Colonic mucosa (tissue), 4 donors: ENCODE measurements at places on chromosomes 11 and 22. TPM values are rescaled to one million over a fixed set of nuclear protein-coding genes. Genes with fewer than 3 reads are reported as not detected.

GRCh38 chr22:17313626-17314025, 55.6 kb upstream of the CECR2 start:
- DNase-seq: no peak

DNA sequence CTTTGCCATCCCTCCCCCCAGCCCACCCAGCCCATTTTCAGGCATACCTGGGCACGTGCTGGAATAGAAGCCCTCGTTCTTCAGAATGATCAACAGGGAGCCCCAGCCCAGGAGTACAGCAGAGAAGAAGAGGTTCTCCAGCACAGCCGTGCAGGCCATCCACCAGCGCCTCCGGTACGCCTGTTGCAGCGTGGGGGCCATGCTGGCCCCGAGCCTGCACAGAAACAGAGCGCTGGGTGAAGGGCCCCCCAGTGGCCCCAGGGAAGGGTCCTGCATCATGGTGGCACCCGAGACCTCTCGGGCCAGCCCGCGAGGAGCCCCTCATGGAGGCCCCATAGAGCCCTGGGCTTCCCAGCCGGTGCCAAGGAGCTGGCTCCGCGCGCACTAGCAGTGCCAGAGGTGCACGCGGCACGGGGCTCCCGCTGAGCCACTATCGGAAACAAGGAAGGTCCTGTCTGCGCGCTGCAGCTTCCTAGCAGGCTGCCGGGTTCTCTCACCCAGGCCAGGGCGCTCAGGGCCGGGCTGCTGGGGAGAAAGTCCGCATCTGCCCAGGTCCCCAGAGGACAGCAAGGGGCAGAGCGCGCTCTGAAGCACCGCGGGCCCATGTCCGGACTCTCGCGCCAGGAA, 1.5 kb downstream of the SLC43A1 start:
- peak; percentile 58 for DNase-seq

DNA sequence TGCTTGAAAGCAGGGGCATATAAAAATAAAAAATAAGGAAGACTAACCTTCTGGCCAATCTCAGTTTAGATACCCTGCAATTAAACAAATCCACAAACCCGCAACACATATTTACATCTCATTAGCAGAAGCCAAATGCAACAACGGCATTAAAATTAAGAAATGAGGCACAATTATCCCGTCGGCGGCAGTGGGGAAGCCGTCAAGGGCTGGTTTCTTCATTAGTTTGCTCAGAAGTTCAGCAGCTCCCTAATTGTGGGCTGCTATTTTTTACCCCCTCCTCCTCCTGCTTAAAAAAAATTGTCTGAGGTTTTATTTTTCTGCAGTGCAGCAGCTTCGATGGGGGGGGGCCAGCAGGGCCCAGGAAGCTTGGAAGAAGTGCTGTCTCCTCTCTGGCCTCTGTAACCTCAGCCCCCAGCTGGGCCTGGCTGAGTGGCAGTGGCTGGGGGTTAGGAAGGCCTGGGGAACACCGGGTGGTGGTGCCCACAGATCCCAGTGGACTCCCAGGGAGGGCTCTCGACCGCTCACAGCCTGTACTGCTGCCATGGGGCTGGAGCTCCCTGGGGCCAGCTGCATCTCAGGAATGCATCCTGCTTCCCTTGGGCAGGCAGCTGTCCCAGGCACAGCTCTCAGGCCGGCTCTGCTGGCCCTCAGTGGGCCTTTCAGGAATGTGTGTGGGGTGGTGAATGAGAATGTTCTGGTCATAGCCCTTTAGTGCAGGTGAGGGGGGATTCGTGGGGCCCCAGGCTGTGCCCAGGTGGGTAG, 148.7 kb upstream of the B3GAT1 start:
- DNase-seq: no peak

DNA sequence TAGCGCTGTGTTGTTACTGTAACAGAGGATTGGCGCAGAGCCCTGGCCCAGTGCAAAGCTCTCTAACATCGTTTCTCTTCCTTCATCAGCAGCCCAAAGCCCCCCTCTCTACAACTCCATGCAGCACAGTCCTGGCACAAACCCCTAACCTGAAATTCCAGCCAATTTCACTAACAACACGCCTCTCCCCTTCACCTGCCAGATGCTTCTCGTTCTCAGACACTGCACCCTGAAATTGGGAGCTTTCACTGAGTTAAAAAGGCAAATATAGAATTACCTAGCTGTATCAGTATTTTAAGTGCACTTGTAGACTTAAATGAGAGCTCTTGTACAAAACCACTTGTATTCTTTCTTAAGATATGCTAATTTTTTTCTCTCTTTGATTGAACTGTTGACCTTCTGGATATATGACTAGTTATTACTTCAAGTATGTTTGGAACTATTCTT, 16.3 kb downstream of the GRAP2 start:
- no peak for DNase-seq

DNA sequence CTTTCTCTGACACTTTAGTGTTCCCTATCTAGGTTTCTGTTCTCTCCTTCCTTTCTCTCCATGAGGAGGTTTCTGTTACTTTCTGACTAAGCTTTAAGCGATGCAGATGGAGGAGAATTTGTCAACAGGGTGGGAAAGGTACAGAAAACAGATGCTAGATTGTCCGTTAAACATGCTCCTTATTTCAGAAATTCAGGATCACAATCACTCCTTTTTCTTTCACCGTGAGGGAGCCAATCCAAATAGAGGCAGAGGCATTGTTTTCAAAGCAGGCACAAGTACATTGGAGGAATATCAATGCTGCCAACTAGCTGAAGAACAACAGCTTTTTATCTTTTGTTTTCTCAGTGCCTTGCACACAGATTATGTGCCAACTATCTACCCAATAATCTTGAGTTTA, 215.7 kb upstream of the FOLH1 start:
- DNase-seq: no peak

- DNase-seq: no peak
Observed at GRCh38 chr11:70040869-70041501, 37.1 kb upstream of the ANO1 start.

DNA sequence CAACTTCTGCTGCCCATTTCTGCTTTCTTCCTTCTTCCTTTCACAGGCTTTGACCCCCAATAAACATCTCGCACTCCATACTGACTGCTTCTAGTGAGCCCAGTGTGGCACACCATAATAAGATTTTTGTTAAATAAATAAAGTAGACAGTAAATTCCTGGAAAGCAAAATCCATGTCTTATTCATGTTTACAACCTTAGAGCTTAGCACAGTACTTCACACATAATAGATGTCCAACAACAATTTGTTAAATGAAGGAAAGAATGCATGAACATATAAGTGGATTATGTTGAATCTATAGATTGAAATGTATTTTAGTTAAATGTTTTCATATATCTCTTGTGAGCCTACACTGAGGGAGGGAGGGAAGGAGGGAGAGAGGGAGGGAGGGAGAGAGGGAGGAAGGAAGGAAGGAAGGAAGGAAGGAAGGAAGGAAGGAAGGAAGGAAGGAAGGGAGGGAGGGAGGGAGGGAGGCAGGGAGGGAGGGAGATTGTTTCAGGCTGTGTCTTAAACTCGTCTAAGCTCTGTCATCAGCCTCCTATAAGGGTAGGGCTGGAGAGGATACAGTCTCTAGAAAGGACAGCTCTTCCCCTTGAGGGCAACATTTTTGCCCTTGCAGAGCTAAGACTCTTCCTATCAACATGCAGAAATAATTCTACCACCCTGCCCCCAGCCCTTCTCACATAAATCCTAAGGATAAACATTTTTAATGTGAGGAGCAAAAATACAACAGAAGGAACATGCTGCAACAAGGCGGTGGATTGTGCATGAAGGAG, 168.1 kb downstream of the BARX2 start:
- no peak for DNase-seq

- DNase-seq: no peak
Observed at GRCh38 chr11:60937144-60937527, 12.9 kb downstream of the TMEM132A start.

DNA sequence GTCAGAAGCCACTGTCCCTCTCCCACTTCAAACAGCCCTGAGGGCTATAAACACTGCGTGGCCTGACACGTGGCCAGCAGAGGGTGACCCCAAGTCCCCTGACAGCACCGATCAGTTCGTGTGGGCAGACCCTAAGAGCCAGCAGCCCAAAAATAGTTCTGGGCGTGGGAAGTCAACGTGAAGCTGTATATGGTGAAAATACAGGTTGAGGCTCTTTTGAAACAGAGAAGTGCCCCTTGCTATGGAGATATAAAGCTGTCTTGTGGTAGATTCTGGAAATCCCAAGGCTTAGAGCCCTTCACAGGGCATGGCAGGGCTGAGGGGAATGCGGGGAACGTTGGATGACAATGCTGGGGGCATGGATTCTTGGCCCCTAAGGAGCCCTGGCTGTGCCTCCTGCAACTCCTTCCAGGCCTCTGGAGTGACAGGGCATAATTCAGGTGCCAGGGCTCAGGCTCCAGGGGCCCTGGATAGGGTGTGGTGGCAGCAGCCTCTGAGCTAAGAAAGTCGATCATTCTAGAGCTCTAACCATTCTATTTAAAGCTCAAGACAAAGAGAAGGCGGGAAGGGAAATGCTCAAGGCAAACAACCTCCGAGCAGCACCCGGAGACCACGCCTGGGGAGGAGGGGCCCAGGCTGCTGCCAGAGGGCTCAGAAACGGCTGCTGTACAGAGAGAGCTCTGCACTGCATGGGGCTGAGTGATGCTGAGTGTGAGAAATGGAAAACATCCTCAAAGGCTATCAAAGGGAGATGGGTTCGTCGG, 60.4 kb upstream of the CD5 start:
- DNase-seq: peak; percentile 44

DNA sequence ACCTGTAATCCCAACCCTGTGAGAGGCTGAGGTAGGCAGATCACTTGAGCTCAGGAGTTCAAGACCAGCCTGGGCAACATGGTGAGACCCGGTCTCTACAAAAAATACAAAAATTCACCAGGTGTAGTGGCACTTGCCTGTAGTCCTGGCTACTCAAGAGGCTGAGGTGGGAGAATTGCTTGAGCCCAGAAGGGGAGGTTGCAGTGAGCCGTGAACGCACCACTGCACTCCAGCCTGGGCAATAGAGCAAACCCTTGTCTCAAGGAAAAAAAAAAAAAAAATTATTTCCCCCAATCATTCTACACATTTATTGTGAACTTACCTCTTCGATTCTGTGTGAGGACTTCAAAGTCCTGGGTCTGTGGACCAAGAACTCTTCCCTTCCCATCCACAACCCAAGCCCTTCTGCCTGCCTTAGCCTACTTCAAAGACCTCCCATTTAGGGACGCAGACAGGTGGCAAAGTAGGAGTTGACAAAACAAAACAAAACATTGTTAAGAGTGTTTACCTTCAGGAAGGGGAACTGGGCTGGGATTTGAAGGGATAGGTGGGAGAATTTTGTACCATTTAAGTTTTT, 3.8 kb upstream of the WEE1 start:
- no peak for DNase-seq

- peak; percentile 24 for DNase-seq
Observed at GRCh38 chr11:65852508-65853245, 5.3 kb downstream of the CFL1 start.

DNA sequence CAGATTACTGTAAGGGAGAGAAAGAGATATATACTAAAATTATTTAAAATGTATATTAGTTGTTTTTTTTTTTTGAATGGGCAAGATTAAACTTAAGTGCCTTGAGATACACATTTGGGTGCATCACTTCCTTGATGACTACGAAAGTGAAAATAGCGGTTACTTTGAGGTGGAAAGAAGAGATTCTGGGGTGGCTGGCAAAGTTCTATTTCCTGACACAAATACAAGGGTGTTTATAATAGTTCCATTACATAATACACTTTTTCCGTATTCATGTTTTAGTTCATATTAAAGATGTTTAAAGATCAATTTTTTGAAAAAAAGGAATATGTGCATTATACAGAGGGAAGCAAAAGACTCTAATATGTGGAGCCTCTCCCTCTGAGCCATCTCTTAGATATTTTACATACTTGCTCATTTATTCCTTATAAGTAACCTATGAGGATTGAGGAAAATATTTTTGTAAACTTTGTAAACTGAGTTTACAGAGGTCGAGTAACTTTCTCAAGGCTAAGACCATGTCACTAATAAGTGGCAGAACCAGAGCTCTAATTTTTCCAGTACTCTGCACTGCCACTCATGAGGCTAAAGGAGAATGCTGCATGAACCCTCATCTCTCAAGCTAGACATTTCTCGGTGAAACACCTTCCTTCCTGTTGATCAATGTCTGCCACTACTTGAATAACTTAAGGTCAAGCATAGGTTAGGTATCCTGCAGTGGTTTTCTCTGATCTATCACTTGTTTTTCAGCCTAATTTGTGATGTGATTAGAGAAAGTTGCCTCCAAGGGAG, 58.6 kb downstream of the DDIAS start:
- no peak for DNase-seq

GRCh38 chr11:126061707-126062678, 673 bp downstream of the CDON start:
- DNase-seq: peak; percentile 35

- no peak for DNase-seq
Observed at GRCh38 chr11:62774407-62774806, 3.2 kb downstream of the TAF6L start.

- DNase-seq: no peak
Observed at GRCh38 chr11:45208135-45208534, 61.7 kb downstream of the PRDM11 start.

DNA sequence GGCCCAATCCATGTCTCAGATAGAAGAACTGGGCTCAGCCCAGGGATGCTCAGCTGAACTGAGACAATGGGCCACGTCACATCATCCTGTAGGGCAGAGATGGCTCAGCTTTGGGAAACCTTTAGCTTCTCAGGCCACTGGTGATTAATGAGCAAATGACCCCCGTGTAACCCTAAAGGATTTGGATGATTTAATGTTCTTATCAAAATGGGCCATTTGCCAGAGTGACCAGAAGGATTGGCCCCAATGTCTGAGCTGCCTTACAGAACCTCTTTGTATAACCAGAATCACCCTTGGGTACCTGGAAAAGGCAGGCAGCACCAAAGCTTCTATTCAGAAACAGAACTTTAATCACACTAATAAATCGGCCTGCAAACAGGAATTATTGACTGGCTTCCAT, 73.7 kb downstream of the ABTB2 start:
- DNase-seq: no peak

- peak; percentile 45 for DNase-seq
Observed at GRCh38 chr22:21972293-21972779, 10.3 kb downstream of the TOP3B start.

- DNase-seq: no peak
Observed at GRCh38 chr11:69058511-69059270, 10.0 kb downstream of the TPCN2 start.

DNA sequence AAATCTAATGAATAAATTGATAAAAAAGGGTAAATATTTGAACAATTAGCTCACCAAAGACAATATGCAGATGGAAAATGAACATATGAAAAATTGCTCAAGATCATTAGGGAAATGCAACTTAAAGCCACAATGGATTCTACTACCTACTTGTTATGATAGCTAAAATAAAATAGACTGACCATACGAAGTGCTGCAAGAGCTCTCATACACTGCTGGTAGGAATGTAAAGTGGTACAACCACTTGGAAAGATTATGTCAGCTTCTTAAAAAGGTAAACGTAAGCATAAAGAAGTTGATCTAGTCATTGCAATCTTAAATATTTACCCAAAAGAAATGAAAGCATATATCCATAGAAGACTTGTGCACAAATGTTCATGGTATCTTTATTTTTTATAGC, 504.2 kb upstream of the ARHGAP42 start:
- no peak for DNase-seq

GRCh38 chr11:65552388-65552951, 5.7 kb downstream of the LTBP3 start:
- DNase-seq: no peak

The TMEM41B gene
- 64.5 TPM for total RNA-seq

The OR8G1 gene
- total RNA-seq: not detected

The MMP27 gene
- total RNA-seq: not detected

The PANX3 gene
- total RNA-seq: not detected

The FAT3 gene
- total RNA-seq: 0.10 TPM

The DERL3 gene
- total RNA-seq: 9.1 TPM

The OTOG gene
- total RNA-seq: not detected

The AP5B1 gene
- 17.6 TPM for total RNA-seq

The ATG2A gene
- 32.8 TPM for total RNA-seq

The CYB5R2 gene
- 7.4 TPM for total RNA-seq

The KIAA1671 gene
- total RNA-seq: 82.5 TPM
